ENCODE measurements at places on chromosomes 11 and 22.

- no peak for DNase-seq
Measured at GRCh38 chr22:39205344-39206021, 39.3 kb downstream of the PDGFB start.

DNA sequence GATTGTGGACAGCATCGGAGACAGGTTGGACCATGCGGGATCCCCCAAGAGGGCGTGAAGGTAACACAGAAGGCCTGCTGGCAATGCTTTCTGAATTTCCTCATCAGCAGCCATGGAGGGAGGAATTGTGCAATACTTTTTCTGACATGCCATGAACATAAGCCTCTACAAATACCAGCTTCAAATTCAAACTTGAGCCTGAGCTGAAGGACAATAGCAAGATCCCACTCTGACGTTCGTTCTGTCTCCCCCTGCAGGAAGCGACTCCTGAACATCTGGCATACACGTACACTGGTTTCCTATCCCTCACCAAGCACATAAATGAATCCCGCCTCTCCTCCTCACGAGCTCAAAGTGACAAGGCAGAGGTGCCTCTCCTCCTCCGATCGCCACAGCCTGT lies 312.2 kb downstream of the BRD1 start:
- DNase-seq, result no peak

DNA sequence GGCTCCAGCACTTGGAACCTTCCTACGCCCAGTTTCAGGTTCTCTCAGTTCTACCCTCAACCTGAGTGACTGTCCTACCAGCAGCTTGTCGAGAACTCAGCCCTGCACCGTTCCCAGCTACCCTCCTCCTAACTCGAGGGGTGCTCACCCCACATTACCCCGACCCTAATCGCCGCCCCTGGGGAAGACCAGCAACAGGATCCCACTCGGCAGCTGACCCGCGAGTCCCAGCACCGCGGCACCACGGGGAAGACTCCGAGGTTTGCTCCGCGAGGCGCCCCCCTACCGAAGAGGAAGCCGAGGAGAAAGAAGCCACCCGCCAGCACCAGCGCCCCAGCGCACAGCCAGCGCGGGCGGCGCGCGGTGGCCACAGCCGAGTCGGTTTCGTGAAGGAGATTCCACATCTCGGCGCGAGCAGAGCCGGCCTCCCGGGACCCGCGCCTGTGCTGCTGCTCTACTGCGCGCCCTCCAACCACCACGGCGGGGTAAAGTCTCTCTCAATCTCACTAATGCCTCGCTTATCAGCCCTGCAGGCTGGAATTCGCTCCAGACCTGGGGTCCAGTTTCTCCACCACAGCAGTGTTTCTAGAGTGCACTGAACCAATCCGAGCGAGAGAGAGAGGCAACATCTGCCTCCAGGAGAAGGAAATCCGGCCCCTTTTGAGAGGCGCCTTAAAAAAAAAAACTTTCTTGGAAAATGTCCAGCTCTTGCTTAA lies at the start of gene FOLH1:
Gene FOLH1 (minus strand): TSS at position 597 of the 716 bp plus-strand sequence. CDS start 193 bp downstream, at position 404.
- DNase-seq, result no peak

DNA sequence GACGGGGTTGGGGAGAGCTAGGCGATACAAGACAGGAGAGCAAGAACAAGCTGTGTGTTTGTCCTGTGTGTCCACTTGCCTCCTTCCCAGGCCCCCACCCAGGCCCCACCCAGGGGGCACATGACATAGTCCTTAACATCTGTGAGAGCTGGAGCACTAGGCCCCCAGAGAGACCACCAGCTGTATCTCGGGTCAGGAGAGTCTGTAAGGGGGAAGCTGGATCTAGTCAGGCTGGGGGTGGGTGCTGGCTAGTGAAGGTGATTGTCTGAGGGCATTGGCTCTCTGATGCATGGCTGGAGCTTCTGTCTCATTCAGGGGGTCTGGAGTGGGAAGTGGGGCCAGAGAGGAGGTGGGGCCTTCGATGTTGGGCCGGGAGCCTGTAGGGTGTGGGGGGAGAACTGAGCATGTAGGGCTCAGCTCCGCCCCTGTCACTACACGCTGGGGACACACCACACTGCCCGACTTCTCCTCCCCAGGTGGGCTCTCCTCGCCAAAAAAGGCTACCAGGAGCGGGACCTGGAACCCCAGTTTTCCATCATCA lies 571 bp downstream of the P2RX6 start:
- no peak for DNase-seq

DNA sequence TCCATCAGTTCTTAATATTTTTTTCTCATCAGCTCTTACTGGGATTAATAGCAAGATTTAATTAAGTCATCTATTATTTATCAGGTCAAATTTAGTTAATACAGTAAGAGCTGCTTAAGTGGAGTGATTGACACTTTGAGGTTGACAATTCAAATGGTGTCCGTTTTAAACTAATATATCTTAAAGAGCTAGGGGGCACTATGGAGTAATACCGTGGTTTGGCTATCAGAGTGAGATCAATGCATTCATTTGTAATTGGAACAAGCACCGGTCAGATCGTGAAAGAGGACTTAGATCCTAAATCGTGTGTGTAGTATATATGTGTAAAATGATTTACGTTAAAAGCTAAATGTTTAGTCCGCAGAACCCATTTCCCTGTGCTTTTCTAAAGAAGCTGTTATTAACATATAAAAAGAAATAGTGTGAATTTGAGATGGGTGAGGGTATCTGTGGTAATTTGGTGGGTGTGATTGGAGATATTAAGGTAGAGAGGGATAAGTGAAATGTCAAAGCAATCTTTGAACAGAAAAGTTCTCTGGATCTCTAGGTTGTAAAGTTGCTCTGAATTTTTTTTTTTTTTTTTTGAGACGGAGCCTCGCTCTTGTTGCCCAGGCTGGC lies 2.3 kb downstream of the SIK2 start:
- DNase-seq, result no peak

GRCh38 chr22:29633514-29634312 lies 30.3 kb downstream of the NF2 start:
- DNase-seq, result no peak

DNA sequence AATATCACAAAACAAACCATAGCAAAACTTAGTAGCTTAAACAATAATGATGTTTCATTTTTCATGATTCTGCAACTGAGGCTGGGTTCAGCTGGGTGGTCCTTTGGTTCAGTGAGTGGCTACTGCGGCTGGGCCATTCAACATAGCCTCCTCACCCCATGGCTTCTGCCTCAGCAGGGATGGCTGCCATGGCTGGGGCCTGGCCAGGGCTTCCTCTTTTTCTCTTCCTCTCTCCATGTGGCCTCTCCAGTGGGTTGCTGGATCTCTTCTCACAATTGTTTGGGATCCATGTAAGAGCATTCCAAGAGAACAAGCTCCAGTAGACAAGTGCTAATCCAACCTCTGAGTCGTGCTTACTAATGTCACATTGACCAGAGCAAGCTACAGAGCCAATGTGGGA lies 248.6 kb upstream of the PLET1 start:
- DNase-seq, result no peak

DNA sequence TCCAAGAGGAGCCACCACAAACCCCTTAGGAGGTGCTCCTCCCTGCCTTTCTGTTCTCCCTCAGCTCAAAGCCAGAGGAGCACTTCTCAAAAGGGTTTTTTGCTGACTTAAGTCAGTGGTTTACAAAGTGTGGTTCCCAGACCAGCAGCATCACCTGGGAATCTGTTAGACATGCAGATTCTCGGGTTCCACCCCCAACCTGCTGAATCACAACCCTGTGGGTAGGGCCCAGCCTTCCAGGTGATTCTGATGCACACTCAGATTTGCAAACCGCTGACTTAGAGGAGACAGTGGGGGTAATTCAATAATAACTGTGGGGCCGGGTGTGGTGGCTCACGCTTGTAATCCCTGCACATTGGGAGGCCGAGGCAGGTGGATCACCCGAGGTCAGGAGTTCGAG lies 22.8 kb downstream of the CREB3L1 start:
- no peak for DNase-seq

DNA sequence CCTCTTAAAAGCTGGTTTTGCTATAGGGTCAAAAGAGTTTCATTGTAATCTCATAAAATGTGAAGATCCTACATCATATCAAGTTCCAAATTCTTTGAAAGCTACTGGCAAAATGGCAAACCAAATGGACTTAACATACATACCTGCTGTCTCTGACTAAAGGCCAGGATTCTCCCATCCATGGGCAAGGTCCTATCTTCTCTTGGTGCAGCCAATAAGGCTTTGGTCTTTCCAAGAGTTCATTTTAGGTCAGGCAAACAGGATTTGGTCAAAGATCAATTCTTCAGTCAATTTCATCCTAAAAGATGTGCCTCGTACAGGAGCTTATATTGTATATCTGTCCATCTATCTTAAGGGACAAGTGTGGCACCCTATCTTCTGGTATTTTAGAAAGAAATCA lies 49.7 kb downstream of the CADM1 start:
- DNase-seq, result no peak

DNA sequence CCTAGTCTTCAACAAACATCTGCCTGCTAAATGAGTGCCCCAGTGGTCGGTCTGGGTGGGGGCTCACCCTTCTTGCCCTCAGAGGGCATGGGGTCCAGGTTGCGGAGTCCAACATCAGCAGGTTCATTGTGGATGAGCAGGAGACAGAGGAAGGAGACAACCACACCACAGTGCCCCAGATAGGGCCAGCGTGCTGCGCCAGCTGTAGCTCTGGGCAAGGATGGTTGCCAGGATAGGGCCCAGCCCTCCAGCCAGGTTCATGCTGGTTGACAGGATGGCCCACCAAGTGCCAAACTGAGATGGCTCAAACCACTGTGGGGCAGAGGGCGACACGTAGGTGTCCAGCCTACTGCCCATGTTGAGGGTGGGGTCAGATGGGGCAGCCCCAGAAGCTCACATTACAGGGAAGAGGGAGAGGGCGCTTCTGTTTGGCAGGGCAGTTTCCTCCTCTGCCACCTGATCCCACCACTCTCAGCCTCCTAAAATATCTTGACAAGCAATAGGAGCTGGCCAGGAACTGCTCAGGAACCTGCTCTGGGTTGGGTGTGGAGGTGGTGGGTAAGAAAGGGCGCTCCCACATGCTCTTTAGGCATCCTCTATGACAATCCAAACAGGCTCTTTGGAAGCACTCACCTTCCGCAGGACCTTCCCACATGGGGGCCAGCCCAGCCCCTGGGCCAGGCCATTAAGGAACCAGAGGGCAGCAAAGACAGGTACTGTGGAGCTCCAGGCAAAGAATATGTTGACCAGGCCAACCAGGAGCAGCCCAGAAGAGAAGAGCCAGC lies 2.9 kb downstream of the SLC37A4 start:
- DNase-seq, result no peak

GRCh38 chr11:36243641-36244040 lies 45.6 kb downstream of the COMMD9 start:
- DNase-seq, result no peak

GRCh38 chr11:120241277-120241676 lies 1.3 kb downstream of the POU2F3 start:
- DNase-seq, result no peak

DNA sequence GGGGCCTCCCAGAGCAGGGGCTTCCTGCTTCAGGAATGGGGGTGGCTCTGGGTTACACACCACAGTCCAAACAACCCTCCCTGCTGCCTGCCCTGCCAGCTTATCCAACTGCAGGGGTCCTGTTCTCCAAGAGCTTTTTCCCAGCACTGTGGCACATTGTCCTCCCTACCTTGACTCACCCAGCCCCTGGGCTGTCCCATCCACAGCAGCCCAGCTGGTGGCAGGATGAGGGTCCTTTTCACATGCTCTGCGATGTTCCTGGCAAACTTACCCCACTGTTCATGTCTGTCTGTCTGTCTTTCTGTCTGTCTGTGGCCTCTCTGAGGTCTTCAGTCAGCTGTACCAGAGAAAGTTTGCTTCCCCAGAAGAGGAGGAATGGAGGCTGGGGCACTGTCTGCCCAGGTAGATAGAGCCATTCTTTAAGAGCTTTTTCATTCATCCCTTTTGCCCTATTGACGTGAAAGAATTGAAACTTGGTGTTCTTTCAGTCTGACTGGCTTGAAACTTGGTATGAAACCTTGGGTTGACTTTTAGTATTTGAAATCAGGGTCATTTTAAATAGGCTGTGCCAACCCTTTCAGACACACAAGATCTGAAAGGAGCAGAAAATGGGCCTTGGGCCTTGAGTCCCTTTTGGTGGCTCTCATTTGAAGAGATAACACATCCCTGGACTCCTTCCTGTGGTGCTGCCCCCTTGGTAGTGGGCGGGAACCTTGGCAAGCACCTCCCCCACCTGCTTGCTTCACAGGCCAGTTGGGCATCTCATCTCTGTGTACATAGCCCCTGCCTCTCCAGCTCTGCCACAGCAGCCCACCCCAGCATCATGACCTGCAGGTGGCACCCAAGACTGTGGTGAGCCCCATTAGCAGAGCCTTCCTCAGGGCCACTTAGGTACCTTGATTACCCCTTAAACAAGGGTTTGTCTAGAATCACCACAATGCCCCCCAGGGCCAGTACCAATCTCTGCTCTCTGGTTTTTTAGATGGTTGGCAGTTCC lies 74.6 kb upstream of the SUSD2 start:
- no peak for DNase-seq

GRCh38 chr22:44625981-44626687 lies 75.9 kb upstream of the PRR5 start:
- peak; percentile 51 for DNase-seq

DNA sequence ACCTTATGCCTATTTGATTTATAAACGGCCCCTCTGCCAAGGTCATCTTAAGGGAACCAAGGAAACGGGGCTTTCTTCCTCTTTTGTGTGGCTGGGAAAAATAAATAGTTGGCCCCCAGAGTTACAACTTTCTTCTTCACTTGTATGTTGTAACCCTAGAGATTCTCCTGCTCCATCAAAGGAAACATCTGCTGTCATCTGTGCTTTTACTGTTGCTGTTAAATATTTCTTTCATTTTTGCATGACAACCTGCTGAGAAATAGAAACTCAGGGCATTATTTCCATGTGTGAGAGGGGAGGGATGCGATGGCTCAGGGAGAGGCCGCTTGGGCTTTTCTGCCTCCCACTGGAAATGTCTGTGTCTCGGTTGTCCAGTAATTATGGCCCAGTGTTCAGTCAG lies 21.8 kb upstream of the CDC42EP2 start:
- no peak for DNase-seq

- DNase-seq, result no peak
Measured at GRCh38 chr11:11937957-11938356, 70.5 kb downstream of the DKK3 start.

DNA sequence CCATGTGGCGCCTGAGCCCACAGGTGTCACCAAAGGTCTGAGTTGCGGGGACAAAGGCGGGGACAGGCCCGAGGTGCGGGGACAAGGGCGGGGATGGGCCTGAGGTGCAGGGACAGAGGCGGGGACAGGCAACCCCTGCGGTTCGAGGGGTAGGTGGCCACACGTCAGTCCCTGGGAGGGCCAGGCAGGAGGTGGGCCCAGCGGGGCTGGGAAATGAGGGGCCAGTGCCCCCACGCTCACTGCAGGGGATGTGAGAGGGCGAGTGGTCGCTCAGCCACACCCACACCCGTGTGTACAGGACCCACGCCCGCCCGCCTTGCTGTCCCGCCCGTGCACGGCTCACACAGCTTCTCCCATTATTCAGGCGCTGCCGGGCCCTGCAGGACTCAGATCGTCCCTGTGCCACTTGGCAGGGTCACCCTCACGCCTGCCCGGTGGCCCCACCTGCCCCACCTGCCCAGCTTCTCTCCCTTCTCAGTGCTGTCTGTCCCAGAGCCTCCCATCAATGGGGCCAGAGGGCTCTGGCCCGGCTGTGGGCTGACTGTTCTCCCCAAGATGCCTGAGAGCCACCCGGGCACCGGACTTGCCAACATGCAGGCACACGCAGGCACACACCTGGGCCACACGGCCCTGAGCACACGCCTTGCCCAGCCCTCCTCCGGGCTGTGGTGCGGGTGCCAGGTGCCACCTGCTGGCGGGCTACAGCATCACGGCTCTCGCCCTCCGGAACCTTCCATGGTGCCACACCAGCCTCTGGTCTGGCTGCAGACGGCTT lies 14.2 kb upstream of the MUC6 start:
- DNase-seq, result peak; percentile 42
